ENCODE measurements at places on chromosomes 2 and 18.

DNA sequence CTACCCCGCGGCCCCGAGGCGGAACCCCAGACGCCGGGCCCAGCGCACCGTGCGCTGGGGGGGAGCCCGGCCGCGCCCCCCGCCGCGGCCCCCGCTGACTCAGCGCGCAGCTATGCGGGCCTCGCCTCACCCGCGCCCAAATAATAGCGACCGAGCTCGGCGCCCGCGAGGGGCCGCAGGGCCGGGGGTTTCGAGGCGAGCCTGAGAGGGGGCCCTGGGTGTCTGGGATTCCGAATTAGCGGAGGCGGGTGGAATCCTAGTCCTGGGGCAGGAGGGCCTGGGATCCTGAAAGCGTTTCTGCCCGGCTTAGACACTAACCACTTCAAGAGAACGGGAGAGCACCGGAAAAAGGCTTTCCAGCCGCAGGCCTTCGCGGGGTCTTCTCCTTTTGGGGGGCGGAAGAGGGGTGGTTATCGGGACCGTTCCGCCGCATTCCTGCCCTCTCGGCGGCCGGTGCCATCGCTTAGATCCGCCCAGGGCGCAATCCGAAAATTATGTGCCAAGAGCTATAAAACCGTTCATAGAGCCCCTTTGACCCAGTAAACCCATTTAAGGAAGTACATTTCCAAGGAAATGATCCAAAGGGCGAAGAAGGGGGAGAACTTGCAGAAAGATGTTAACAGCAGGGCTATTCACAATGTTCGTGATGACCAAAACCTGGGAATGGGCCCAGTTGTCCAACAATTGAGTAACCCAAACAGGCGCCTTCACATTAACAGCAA is 681 bp upstream of the ROCK2 start:
- DNase-seq, result peak; percentile 60

DNA sequence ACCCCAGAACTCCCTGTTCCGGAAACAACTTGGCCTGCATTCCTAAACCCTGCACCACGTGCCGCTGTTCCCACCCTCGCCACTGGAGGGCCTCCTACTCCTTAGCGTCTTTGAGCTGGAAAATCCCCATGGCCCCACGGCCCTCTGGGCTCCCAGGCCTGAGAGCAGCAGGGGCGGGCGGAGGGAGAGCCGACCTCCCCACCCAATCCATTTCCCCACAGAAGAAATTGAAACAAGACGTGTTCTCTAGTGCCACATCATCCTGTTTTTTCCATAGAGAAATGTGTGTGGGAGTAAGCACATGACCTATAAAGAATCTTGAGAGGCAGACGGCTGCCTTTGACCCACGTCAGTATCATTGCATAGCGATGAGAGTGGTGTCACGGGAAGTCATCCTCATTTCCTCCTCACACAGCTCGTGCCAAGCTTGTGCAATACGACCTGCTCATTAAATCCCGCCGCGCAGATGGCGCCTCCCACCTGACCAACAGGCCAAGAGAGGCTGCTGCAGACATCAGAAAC is 79.2 kb downstream of the LAMA1 start:
- DNase-seq, result peak; percentile 100

DNA sequence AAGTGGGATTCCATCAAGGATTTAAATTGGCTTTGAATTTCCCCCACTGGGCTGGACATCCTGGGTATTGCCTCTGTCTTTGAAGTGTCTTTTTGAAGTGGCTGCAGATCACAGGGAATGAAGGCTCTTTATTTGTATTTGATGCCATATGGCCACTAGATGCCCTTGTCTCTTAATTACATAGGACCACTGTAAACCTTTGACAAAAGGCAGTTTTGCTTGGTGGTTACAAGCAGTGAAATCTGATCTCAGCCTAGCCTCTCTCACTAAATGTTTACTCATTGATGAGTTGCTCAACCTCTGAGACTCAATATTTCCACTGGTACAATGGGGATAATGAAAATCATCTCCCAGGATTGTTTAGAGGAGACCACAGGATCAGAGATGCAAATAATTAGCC is 102.2 kb downstream of the INSIG2 start:
- DNase-seq, result no peak

DNA sequence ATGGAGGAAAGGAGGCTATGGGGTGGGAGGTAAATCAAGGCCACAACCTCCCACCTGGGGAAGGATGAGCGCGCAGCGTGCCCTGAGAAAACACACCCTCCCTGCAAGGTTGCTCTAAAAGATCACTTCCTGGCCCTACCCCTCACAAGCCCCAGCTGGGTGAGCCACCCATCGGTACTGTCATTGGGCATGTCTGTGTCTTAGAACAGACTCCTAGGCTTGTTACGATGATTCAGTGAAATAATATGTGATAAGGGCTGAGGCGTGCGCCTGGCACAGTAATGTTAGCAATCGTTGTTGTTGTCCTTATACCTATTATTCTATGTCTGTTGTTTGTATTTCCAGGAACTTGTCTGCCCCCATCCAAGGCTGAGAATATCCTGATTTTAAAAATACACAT is 175.1 kb downstream of the ZFP36L2 start:
- DNase-seq, result peak; percentile 61

DNA sequence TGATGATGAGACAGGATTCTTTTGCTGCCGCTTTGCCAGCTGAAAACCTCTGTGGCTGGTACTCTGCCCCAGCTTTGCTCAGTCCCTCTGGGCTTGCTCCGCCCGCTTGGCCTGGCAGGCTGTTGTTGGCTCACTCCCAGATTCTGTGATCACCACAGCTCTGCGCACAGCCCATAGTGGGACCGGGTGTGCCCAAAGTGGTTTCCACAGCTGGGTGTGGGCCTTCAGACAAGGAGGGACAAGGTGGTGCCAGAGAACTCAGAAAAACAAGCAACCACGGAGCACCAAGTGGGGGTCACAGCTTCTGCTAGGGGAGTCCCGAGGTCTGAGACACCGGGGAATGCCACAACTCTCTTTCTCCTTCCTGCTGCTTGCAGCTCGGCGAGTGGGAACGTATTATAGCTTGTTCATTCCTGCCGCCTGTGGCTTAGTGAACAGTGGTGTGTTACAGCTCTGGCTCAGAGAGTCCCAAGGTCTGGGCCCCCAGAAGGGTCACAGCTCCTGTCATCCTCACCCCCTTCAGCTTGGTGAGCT is 9.2 kb upstream of the KYNU start:
- no peak for DNase-seq

DNA sequence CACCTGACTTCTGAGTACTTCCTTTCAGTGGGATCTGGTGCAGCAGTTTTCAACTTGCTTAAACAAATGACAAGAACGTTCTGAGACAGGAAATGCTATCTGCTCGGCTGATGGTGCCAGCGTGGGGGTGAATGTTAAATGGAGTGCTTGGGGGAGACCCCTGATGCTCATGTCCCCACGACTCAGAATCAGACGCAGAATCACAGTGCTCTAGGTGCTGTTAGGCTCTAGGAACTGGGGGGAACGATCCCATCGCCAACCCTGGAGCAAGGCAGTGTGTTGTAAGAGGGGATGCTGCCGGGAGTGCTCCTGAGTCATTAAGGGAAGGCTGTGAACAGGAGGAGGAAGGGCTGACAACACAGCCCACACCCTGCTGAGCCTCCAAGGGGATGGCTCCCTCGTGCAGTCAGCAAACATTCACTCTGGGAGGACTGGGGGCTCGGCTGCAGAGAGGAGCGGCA is 34.1 kb upstream of the KCNF1 start:
- no peak for DNase-seq

- no peak for DNase-seq
Observed at GRCh38 chr2:49917654-49918053, 763.3 kb upstream of the FSHR start.

GRCh38 chr2:1421731-1422130 is 8.5 kb downstream of the TPO start:
- DNase-seq, result no peak

All from choroid plexus epithelial cell (primary cell).